ENCODE measurements at places on chromosomes 5 and 9.

GRCh38 chr9:27528076-27528885 lies 1.3 kb downstream of the MOB3B start:
- DNase-seq: no peak

GRCh38 chr9:130461218-130461630 lies 16.5 kb downstream of the ASS1 start:
- peak; percentile 30 for DNase-seq

GRCh38 chr9:114850871-114851270 lies 45.0 kb upstream of the TNFSF15 start:
- DNase-seq: no peak

GRCh38 chr9:8943392-8943791 lies 1143.8 kb upstream of the DMAC1 start:
- no peak for DNase-seq

- DNase-seq: peak; percentile 42
Observed at GRCh38 chr5:102790748-102791147, 35.6 kb downstream of the PAM start.

DNA sequence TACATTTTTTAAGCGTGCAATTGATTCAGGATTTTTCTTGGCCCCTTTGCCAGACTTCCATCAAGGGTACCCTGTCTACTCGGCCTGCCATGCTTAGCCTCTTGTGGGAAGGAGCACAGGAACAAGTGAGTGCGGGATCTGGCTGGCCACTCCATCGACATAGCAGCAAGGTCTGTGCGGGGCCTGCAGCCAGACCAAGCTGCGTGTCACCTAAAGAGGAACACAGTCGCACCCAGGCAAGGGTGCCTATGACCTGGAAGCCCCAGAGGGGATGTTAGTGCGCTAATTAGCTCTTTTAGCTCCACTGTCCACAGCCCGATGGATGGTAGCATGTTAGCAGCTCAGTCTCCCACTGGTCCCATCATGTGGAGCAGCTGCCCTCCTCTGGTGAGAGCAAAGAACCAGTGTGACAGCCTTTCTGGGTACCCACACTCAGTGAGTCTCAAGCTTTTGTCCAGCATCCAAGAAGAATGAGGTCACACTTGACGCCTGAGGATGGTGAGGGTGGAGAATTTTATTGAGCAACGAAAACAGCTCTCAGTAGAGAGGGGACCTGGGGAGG lies 38.7 kb downstream of the FTMT start:
- no peak for DNase-seq

GRCh38 chr5:95241161-95241560 lies 43.7 kb downstream of the MCTP1 start:
- DNase-seq: no peak

GRCh38 chr5:129500101-129500500 lies 40.0 kb downstream of the ADAMTS19 start:
- no peak for DNase-seq

GRCh38 chr5:80239680-80240367 lies 16.0 kb downstream of the SERINC5 start:
- no peak for DNase-seq

DNA sequence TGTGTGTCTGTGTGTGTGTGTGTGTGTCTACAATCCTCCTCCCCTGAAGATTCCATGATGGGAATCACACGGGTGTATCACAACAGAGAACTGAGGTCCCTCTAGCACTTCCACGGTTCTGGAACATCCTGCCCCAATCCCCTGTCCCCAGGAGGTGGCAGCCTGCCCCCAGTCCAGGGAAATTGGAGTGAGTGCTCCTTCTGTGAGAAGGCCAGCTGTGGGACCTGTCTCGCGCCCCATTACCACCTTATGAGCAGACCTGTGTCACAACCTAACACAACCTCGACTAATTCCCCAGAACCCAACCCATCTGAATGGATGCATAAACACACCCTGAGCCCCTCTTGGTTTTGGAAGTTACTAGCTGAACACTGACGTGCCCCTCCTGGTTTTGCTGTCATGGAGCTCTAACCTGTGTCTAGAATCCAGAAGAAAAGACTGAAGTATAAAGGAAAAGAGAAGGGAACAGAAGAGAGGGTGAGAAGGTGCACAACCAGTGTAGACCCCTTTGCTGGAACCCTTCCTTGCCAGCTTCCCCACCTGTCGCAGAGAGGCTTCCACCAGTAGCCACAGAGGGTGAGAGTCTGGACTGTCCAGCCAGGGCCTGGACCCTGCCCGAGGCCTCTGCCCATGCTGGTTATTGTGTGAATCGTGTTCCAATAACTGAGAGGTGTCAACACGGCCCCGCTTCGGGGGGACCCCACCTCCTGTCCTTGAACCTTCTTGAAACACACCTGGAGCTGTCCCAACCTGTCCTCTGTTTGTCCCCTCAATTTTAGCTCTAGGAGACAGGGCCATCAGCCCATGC lies 3.4 kb downstream of the BTNL9 start:
- DNase-seq: no peak

DNA sequence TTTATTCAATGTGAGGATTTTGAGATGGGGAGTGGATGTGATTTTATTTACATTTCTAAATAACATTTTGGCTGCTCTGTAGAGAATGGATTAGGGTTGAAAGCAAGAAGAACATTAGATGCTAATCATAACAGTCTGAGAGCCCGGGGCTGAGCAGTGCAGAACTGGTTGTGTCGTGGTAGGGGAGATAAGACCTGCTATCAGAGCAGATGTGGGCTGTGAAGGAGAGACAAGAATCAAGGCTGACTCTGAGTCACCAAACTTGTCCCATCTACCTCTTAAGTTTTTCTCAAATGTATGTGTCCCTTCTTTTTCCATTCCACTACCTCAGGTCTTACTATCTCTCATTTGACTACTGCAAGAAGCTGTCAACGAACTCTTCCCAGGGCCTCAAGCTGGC lies 35.4 kb upstream of the SLC28A3 start:
- DNase-seq: no peak

DNA sequence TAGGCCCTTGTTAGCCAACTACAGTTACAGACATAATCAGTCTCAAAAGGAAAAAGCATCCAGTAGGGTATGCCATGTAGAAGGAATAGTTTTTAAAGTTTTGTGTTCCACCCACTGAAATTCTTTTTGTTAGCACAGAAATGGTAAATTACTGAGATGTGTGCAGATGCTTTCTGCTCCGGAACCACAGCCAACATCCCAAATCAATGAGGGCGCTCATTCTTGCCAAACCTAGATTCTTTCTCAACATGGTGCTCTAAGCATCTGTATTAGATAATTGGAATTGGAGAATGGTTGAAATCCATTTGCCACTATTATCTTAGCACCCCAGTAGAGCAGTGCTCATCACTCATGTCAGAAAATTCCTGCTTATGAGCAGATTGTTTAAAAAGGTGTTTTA lies 127.8 kb downstream of the SEC61B start:
- DNase-seq: no peak

GRCh38 chr9:138016406-138017187 lies 139.0 kb downstream of the CACNA1B start:
- DNase-seq: no peak

DNA sequence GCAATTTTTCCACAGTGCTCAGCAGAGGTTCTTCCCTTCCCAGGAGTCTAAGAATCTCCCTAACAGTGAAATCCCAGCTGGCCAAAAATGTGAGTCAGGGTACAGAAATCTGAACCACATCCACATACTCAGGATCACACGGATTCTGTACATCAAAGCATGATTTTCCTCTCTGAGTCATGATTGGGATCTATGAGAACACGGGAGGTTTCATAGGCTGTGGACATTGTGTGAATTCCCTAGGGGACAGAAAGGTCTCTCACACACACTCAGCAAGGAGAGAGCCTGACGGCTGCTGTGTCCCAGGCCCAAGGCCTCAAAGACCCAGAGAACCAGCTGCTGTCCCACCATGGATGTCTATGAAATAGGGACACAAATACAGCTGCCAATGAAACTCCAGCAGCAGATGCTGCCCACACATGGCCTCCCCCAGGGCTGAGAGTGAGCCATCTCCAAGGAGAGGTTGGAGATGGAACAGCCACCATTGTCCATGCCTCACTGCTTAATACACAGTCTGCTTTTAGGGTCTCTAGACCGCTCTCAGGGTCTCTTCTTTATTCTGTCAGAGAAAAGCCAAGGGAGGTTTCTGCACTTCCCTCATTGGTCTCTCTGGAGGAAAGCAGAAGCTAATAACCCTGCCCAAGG lies 102.7 kb downstream of the ADAMTS12 start:
- no peak for DNase-seq

DNA sequence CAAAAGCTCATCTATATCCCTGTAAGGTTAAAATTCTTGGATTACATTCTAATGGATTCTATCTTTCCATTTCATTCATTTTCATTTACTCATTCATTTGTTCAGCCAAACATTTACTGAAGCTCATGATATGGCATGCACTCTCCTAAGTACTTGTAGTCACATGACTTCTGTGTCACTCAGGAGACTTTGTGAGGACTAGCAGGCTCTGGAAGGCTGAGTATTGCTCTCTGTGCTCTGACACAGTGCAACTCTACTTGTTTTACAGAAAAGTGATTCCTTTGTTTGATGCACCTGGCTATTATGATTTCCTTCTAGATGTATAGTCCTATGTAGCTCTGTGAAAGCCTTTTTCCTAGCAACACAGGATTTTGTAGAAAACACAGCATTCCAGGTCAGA lies 53.0 kb downstream of the YIPF5 start:
- no peak for DNase-seq

DNA sequence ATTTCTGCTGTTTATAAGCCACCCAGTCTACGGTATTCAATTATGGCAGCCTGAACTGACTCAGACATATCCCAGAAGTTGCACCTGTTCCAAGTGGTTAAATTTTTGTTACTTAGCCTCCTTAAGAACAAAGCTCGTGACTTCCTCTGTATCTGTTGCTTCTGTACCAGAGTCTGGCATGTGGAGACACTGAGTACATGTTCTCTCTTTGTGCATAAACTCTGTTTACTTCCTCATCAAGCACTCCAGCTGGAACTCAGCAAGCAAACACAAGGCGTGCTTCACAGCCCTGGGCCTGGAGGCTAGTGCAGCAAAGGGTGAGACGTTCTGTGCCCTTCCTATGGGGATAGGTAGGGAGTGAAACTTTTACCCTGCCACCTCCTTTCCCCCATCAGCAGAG lies 19.0 kb downstream of the C9orf152 start:
- DNase-seq: no peak

GRCh38 chr9:102768002-102768401 lies 227.1 kb upstream of the CYLC2 start:
- DNase-seq: no peak

GRCh38 chr5:128494516-128494915 lies 43.5 kb downstream of the FBN2 start:
- no peak for DNase-seq

- DNase-seq: no peak
Observed at GRCh38 chr9:33809506-33809905, 7.5 kb upstream of the UBE2R2 start.

DNA sequence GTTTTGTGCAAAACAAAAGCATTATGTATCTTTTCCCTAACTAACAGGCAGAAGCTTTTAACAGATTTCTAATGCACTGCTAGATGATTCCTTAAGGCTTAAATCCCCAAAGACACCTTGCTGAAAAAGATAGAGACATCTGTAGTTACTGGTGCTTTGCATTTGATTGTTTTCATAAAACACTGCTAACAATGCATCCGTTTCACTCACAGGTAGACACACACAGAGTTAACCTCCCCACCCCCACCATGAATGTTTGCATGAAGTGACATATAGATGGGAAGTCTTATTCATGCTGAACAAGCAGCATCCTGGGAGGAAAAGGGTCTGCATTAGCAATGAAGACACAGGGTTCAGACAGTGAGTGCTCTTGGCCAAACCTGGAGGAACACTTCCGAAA lies 100.9 kb downstream of the ASTN2 start:
- no peak for DNase-seq

DNA sequence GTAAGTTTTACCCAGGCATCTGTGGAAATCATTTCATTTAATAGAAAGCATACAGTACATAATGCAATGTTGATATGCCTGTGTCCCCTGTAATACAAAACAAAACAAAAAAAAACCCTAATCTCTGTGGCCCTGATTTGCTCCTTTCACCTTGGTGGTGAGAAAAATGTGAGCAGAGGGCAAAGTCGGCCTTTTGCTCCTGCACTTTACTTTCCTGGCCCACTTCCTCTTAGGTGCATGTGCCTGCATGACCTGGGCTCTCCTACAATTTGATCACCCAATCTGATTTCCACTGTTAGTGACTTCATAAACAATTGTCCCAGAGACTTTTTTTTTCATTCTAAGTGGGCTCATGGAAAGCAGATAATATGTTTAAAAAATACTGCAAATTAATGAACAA lies 424.3 kb downstream of the SEMA5A start:
- no peak for DNase-seq

DNA sequence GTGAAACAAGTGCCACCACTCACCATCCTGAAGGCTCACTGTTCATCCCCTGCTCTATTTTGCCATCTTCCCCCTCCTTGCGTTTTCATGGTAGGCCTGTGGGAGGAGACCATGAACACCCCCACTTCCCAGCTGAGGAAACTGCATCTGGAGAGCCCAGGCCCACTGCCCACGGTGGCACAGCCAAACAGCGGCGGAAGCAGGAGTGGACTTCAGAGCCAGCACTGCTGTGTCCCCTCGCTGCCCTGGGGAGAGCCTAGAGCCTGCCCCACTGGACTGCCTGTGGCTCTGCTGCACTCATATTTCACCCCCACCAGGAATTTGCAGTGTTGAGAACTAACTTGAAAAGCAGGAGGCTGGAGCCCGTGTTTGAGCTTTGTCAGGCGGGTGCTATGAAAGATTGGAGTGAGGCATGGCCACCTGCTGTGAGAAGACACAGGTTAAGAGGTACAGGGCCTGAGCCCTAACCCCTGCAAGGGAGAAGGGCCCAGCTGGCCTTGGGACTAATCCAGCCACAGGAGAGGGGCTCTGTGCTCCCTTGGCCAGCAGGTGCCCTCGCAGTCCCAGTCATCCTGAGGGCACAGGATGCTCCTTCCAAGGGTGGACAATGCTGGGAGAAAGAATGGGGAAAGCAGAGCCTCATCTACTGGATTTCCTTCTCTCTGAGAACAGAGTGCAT lies 79.0 kb downstream of the MACROH2A1 start:
- DNase-seq: no peak

GRCh38 chr9:113989017-113989713 lies 88.9 kb downstream of the AMBP start:
- DNase-seq: no peak

DNA sequence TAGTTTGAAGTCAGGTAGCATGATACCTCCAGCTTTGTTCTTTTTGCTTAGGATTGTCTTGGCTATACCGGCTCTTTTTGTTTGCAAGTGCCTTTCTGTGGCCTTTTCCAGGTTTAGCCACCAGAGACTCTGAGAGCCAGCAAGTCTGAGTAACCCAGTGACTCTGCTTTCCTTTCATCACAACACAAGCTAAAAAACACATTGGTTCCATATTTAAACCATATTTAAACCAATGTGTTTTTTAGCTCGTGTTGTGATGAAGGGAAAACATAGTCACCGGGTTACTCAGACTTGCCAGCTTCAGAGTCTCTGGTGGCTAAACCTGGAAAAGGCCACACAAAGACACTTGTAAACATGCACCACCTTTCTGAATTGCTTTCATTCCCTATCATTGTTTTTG lies 493.3 kb downstream of the NTRK2 start:
- DNase-seq: no peak

DNA sequence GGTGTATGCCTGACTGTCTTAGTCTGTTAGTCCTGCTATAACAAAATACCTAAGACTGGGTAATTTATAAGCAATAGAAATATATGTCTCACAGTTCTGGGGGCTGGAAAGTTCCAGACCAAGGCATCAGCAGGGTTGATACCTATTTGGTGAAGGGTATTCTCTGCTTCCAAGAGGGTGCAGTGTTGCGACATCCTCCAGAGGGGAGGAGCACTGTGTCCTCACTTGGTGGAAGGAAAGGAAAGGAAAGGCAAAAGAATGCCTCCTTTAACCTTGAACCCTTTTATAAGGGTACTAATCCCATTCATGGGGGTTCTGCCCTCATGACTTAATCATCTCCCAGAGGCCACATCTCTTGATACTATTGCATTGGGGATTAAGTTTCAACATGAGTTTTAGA lies 42.0 kb upstream of the SLC24A2 start:
- no peak for DNase-seq
